Right cardiac atrium (tissue), 5 donors: ENCODE measurements at places on chromosomes 5 and 9. TPM values are rescaled to one million over a fixed set of nuclear protein-coding genes. Genes with fewer than 3 reads are reported as not detected.

- DNase-seq, result no peak
Observed at GRCh38 chr5:102910240-102911226, 155.4 kb downstream of the PAM start.

DNA sequence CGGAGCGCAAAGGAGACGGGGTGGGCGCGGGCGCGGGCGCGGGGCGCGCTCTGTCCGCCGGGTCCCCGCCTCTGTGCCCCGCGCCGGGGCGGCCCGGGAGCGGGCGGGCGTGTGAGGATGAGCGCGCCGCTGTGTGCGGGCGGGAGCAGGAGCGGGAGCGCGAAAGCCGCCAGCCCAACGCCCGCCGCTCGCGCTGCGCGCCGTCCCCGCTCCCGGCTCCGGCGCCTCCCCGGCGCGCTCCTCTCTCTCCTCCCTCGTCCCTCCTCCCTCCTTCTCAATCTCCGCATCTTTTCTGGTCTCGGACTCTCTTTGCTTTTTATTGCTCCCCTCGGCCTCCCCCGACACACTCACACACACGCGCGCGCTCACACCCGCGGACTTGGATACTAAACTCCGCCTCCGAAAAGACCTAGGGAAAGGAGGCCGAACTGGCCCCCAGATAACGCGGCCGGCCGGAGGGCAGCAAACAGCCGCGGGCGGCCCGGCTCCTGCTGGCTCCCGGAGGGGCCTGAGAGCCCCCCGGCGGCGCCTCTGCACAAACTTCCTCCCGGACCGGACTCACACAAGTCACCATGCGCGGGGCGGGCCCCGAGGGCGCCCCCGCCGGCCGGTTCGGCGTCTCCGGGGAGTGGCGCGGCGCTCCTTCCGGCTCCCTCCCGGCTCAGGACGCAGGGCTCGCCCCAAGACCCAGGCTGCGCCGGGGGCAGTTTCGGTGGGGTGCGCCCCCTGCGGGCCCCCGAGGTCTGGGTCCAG, at the start of gene FIBCD1:
Gene FIBCD1, minus strand, starts transcription at position 596 of the 753 bp plus-strand sequence. CDS start 640 bp downstream, outside the sequence.
- no peak for DNase-seq

- DNase-seq, result no peak
Observed at GRCh38 chr9:94826644-94827410, 100.3 kb downstream of the AOPEP start.

DNA sequence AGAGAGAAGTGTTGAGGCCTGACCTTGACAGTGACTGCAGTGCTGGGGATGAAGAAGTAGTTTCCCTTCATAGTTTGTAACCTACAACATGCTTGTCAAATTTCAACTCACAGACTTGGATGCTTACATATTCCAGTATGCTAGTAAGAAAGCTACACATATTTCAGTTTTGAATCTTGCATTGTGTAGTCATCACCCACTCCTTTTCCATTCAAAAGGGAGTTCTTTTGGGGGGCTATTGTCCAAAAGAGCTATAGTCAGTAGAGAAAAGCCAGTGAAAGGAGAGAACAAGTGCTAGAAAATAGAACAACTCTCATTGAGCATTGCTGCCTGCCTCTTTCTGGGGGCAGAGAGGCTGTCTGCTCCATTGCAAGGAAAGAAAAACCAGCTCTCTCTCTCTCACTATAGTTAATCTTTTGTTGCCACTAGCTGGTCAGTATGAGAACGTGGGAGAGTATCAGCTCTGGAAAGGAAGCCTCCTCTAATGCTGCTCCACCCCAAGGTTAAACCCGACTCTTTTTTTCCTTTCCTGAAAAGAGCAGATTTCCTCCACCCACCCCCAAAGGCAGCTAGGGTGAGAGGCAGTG, 7.3 kb downstream of the ASTN2 start:
- DNase-seq, result no peak

- DNase-seq, result no peak
Observed at GRCh38 chr5:130427222-130427955, 523.1 kb downstream of the CHSY3 start.

The ACTBL2 gene
- not detected for total RNA-seq

GRCh38 chr5:125236981-125237380, 490.5 kb upstream of the ZNF608 start:
- no peak for DNase-seq

DNA sequence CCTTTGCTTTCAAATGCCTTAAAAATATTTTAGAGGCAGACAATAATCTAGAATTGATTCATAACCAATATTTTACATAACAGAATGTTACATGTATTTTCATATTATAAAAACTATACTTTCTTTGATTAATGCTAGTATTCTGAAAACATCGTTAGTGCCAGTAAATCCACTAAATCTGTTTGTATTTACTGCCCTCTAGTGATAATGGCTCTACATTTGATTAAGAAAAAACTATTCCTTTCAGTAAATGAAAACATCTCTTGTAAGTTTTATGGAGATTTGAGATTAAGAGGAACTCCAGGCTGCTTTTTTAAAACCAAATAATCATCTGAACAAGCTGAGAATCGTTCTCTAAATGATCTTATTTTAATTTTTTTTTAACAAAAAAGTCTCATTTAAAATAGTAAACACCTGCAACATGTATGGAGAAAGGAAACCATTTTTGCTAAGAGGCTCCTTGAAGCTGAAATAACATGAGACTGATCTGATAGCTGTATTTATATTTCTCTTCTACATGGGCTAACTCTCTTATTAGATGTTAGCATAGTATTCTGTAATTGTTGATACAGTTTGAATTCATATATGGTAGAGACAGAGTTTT, 424.7 kb downstream of the RAB3C start:
- DNase-seq, result no peak

The PKD2L2 gene
- not detected for total RNA-seq

The PPP3R2 gene
- total RNA-seq, result not detected

The SLCO4C1 gene
- total RNA-seq, result 0.03 TPM

The DPYSL3 gene
- 61.3 TPM for total RNA-seq

The PCDHGA8 gene
- 4.5 TPM for total RNA-seq

The ADAMTS16 gene
- total RNA-seq, result not detected

The FOXB2 gene
- total RNA-seq, result not detected

DNA sequence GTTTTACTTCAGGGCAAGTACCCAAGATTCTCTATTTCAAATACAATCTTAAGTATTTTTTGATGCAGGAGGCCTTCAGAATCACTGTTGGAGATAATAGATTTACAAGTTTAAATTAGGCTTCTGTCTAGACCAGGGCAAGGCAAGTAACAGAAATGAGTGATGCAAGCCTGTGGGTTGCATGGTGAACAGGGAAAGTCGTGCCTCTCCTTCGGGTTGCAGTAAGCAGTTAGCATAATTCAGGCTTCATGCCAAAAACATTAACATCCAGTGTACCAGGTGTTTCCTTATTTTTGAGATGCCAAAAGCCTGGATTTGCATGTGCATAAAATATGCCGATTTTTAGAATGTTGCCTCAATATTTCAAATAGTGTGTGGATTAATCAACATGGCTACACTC, 369.0 kb downstream of the CAAP1 start:
- no peak for DNase-seq

The ANKRD34B gene
- total RNA-seq, result not detected

- DNase-seq, result no peak
Observed at GRCh38 chr5:37871023-37871815, 31.4 kb upstream of the GDNF start.

DNA sequence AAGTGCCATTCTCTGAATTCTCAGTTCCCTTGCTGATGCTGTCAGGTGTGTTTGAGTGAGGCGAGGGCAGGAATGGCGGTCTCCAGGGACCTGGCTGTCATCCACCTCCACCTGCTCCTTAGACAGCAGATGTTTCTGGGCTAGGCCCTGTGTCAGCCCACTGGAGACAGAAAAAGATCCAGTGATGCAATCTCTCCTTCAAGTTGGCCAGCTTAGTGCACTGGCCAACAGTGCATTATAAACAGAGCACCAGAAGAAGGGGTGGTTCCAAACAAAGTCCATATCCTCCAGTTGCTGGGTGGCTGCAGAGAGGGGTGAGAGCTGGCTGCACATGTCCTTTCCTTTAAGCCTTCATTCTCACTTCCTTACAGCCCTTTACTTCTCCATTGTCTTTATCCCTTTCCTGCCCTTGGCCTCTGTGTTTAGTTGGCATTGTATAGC, 26.5 kb downstream of the NANS start:
- DNase-seq, result no peak

DNA sequence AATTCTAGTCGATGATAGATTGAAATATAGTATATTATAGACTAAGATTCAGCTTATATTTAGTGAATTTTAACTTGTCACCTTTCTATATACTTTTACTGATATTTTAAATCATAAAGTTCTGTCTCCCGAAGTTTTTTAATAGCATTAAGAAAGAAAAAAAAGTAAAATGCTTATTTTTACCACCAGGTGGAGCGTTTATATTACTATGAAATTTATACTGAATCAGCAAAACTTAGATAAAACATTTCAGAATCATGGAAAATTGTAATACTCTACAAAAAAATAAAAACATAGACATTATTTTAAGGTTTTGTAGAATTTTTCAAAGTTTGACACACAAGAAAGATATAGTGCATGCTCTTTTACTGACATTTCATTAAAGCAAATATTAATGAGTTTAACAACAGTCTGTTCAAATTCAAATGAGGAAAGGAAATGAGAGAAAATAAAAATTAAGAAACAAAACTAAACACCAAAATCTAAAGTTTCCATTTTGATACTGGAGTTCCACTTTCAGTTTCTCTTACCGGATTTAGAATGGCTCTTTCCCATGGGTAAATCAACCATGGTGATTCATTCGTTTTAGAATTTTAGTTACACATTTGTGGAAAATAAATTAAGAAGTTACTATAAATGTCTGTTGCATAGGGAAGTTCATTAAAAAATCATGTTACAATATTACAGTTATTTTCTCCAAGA, 1035.3 kb downstream of the CDH12 start:
- DNase-seq, result no peak

DNA sequence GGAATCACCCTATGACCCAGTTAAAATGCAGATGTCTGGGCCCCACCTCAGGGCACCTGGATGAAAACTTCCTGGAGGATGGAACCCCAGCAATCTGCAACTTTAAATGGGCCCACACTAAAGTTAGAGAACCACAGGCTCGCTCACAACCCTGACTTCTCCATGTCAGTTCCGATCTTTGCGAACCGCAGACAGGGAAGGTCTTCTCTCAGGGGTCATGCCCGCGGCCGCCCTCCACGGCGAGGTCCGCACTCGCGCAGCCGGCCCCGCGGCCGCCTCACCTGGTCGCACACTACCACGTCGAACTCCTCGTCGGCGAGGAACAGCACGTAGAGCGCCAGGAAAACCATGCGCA, 499 bp downstream of the ALG2 start:
- DNase-seq, result no peak

- no peak for DNase-seq
Observed at GRCh38 chr5:72817671-72818266, 1.3 kb downstream of the TNPO1 start.

- no peak for DNase-seq
Observed at GRCh38 chr5:110386782-110387181, 339.7 kb downstream of the TMEM232 start.

The NELFB gene
- 35.6 TPM for total RNA-seq

GRCh38 chr5:29079771-29080170, 2041.4 kb upstream of the CDH9 start:
- DNase-seq, result no peak

The TNC gene
- total RNA-seq, result 4.8 TPM
